ENCODE measurements at places on chromosomes 4 and X.

- no peak for DNase-seq
These were observed 1.4 kb downstream of the SLC16A2 start for GRCh38 chrX:74422576-74423288.

DNA sequence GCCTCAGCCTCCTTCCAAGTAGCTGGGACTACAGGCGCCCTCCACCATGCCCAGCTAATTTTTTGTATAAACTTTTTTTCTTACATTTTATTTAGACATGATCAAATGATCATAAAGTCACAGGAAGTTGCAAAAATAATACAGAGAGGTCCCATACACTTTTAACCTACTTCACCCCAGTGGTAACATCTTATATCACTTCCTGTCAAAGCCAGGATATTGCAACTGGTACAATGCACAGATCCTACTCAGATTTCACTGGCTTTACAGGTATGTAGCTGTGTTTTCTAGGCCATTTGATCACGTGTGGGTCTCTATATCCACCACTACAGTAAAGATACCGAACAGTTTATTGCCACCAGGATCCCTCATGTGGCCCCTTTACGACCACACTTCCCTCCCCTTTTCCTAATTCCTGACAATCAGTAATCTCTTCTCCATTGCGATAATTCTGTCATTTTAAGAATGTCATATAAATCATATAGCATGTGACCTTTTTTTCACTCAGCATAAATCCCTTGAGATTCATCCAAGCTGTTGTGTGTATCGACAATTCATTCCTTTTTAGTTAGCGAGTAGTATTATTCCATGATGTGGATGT is 18.0 kb downstream of the RPS6KA3 start:
- DNase-seq = no peak

DNA sequence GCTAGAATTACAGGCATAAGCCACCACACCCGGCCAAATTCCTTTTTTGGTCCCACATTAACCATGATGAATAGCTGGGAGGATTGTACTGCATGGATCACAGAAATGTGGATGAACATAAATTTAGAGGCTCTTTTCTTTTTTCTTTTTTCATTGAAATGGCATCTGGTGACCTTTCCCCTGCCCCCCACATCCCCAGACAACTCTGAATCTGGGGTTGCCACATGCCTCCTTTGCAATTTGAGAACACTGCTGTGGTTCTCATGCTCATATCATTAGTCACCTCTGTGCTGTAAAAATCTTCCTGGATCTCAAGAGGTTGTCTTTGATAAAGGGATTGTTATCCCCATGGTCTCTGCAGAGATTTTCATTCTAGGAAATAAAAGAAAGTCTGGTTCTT is 22.8 kb upstream of the FMR1NB start:
- DNase-seq = no peak

GRCh38 chr4:57973819-57974218 is 863.6 kb upstream of the IGFBP7 start:
- DNase-seq = no peak

DNA sequence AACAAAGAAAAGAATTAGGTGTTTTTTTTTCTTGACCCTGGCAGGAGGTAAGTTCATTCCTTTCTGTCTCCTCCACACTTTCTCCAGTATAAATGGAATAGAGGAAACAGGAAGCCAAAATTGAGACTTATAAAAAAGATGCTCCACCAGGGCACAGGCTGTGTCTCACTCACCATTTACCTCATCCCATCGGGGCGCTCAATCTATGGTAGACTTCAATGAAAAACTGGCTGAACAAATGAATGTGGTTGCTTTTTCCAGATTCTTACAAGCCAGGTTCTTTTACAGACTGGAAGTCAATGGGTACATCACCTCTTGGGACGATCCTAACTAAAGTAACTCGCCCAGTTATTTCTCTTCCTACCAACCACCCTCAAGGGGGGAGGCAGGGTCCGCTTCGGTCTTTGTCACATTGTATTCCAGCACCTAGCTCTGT is 685 bp downstream of the COMMD8 start:
- no peak for DNase-seq

GRCh38 chr4:53233114-53233795 is 132.6 kb downstream of the SCFD2 start:
- DNase-seq = no peak

GRCh38 chr4:162461952-162462351 is 298.2 kb upstream of the FSTL5 start:
- DNase-seq = no peak

DNA sequence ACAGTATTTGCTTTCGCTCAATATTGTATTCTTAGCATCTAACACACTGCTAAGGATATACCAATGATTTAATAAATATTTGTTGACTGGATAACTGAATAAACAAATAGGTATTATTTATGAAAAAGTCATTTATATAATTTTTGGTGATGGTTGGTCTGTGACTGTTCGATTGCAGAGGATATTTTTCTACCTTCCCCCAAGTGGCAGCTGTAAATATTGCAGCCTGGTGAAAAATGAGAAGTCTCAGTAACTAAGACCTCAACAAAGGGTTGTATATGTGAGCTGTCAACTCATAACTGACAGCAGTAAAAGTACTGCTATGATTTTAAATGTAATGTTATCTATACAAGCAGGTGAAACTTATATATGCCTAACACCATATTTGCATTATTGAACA is 36.0 kb downstream of the HTR2C start:
- DNase-seq = no peak

GRCh38 chrX:149527705-149528104 is 13.1 kb upstream of the EOLA1 start:
- peak; percentile 50 for DNase-seq

DNA sequence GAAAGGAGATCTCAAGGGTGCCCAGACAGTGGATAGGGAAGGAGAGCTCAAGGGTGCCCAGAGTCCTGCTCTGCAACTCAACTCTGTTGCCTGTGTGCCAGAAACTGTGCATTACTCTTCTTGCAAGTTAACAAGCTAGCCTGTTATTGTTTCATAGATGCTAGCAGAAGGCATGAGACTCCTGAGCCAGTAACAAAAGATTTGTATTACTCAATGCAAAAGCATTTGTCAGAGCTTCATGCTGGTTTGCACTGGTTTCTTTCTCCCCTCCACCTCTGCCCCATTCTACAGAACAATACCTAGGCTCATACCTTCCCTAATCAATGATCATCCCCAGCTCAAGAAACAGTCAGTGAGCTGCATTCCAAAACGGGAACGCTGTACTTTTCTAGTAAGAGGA is 124.5 kb upstream of the NEIL3 start:
- DNase-seq = no peak

- no peak for DNase-seq
These were observed 782 bp downstream of the ARHGAP24 start for GRCh38 chr4:85475631-85476233.

DNA sequence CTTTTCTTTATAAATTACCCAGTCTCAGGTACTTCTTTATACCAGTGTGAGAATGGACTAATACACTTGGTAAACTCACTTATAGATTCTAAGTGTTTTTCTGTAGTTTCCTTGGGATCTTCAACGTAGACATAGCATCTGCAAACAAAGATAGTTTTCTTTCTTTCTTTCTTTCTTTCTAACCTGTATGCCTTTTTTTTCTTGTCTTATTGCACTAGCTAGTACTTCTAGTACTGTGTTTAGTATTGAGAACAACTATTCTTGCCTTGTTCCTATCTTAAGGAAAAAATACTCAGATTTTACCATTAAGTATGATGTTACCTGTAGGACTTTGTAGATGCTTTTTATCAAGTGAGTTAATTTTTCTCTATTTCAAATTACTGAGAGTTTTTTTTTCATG is 102.2 kb downstream of the EDA start:
- no peak for DNase-seq

DNA sequence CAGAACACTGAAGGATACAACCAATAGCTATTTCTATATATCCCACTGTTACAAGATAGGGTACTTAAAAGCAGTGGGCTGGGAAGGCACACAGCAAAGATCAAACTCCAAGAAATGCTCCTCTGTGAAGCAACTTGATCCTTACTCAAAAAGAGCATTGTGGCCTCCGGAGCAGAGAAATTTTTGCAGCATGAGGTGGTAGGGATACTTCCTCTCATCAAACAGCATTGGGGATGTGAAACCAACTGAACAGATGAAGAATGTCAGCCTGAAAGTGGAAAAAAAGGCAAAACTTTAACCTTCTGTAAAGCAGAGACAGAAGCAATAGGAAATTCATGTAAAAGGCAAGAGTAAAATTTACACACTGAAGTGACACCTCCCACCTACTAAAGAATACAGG is 92.2 kb downstream of the HUWE1 start:
- no peak for DNase-seq

DNA sequence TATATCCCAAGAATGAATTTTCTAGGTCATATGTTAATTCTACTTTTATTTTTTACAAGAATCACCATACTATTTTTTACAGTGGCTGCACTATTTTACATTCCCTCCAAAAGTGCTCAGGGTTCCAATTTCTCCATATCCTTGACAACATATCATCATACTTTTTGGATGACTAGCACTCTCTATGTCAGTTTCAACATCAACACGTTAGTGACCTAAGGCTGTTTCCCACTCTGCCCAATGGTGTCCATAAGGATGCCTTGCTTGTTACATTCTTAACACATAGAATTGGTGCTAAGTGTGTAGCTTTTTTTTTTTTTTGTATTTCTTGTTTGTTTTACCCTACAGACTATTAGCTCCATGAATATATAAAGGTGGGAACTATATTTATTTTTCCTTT is 175.4 kb downstream of the PCDH10 start:
- no peak for DNase-seq

DNA sequence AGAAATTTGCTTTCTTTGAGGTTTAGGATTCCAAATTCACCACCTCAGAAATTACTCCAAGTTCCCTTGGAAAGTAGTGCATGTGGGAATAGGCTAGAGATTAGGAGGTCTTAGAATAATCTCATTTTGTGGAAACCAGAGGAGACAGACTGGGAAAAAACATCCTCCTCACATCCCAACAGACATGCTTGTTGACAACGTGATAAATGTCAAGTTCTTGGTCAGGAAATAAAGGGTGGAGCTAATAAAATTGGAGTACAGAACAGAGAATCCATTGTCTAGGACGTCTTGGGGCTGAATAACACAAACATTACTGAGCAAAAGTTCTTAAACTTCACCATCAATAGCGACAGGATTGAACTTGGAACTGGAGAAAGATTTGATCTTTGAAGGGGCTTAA is 233.4 kb downstream of the PABPC4L start:
- DNase-seq = no peak

DNA sequence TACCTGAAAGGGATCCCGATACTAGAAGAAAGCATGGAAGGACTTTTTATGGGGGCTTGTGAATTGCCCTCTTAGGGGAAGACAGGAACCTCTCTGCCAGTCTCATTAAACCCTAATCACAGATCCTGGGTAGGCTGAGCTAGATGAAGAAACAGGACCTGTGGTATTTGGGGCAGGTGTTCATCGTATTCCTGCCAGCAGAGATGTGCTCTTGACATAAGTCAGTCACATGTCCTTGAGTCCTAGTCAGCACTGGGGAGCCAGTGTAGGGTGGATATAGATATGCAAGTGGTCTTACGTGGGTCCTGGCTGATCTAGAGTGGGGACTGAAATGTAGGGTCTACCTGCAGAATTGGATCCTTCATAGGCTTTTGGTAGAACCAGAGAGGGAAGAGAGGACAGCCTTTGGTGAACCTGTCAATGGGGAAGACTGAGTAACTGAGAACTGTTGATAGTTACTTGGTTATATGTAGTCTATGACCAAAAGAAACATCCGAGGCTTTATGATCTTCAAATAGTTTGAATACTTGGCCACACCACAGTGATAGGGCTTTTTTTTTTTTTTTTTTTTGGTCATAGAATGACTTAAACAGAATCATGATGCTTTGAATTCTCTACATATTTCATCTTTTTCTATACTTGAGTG is 63.5 kb upstream of the WDR1 start:
- no peak for DNase-seq

- DNase-seq = no peak
These were observed 233.3 kb downstream of the STPG2 start for GRCh38 chr4:97910005-97910404.

DNA sequence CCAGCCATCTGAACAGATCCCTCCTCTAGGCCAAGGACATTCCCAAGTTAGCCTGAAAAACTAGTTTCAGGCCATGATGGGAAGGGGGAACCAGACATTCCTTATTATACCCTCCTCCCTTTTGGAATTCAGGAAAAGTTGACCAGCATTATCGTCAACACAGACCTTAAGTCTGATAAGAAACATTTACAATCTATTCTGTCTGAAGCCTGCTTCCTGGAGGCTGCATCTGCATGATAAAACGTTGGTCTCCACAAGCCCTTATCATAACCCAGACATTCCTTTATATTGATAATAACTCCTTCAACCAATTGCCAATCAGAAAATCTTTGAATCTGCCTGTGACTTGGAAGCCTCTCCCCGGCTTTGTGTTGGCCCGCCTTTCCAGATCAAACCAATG is 44.3 kb downstream of the EFHC2 start:
- no peak for DNase-seq

DNA sequence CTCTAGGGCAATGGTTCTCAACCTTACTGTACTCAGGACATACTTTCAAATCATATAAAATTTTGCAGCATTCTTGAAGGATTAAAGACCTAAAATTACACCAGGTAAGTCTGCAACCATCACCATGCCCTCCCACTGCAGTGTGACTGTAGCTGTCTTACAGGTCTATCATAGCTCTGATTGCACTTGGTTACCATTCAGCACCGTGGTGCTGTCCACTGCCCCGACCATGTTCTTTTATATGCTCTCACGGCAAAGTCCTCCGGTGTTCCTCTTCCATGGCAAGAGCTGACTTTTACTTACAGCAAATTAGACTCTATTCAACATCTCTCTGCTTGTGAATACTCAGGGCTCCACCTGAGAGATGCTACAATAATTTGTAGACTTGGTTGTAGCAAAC is 11.5 kb downstream of the CRMP1 start:
- no peak for DNase-seq

DNA sequence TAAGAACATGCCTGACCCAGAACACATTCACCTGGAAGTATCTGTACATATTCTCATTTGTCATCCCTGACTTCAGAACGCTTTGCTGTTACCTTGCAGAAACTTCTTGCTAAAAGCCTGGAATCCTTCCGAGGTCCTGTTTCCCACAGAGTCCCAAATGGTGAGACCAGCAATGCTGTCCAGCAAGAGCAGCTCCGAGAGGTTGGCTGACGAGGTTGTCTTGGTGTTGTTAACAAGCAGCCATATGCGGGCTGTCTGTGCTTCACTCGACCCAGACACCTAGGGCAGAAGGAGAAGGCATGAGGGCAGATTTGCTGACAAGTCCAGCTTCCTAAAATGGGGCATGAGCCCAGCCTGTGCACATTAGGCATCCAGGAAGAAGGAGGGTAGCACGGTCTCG is 19.3 kb downstream of the EVC2 start:
- no peak for DNase-seq

Measured in spinal cord (tissue), 10 donors.